Bladder microvascular endothelial cell (primary cell): ENCODE measurements at places on chromosomes 4 and X. TPM values are rescaled to one million over a fixed set of nuclear protein-coding genes. Genes with fewer than 3 reads are reported as not detected.

SRPX gene
- total RNA-seq, result 64.1 and 74.6 TPM in 2 replicates

RAB39B gene
- total RNA-seq, result under 0.01 and 0.38 TPM in 2 replicates

AWAT2 gene
- 0.25 TPM in 1 of 2 replicates, not detected in the other for total RNA-seq

CXorf65 gene
- total RNA-seq, result not detected in 2 replicates

SOX3 gene
- not detected in 2 replicates for total RNA-seq
